ENCODE measurements at places on chromosomes 2 and 18. TPM values are rescaled to one million over a fixed set of nuclear protein-coding genes. Genes with fewer than 3 reads are reported as not detected.

Gene CHST9
- total RNA-seq, result not detected

Gene DUSP2
- 2.9 TPM for total RNA-seq

Gene GAL3ST2
- total RNA-seq, result 0.46 TPM

Gene PRKCE
- total RNA-seq, result 12.2 TPM

Gene MC2R
- not detected for total RNA-seq

Gene COL3A1
- total RNA-seq, result 3,551 TPM

Gene FOXD4L1
- total RNA-seq, result 0.13 TPM
